ENCODE measurements at places on chromosomes 16 and 17.

- DNase-seq, result no peak
Measured at GRCh38 chr17:21542991-21543390, 149.3 kb upstream of the KCNJ18 start.

DNA sequence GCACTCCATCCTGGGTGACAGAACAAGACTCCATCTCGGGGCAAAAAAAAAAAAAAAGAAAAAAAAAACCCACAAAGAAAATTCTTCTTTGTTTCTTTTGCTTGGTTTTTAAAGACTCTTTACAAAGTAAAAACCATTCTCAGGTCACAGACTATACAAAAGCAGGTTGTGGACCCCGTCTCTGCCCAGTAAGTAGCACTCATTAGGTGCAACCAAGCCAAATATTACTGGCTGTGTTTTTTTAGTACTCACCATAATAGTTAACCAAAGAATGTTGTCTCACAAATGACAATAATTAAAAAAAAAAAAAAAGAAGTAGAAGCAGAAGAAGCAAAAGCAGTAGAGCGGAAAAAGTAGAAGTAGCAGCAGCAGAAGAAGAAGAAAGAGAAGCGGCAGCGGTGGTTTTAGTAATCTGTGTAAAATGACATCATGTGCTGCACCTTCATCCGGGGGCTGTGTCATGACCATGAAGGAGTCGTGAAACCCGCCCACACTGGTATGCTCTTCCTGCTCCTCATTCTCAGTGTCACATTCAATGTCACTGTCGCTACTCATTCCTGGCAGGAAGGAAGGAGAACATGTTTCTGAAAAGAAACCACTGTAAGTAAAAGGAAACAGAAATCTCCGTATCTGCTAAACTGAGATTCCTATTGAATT, 105.4 kb downstream of the TRIM37 start:
- peak; percentile 83 for DNase-seq

- no peak for DNase-seq
Measured at GRCh38 chr17:77145612-77146245, 5.0 kb downstream of the SEC14L1 start.

DNA sequence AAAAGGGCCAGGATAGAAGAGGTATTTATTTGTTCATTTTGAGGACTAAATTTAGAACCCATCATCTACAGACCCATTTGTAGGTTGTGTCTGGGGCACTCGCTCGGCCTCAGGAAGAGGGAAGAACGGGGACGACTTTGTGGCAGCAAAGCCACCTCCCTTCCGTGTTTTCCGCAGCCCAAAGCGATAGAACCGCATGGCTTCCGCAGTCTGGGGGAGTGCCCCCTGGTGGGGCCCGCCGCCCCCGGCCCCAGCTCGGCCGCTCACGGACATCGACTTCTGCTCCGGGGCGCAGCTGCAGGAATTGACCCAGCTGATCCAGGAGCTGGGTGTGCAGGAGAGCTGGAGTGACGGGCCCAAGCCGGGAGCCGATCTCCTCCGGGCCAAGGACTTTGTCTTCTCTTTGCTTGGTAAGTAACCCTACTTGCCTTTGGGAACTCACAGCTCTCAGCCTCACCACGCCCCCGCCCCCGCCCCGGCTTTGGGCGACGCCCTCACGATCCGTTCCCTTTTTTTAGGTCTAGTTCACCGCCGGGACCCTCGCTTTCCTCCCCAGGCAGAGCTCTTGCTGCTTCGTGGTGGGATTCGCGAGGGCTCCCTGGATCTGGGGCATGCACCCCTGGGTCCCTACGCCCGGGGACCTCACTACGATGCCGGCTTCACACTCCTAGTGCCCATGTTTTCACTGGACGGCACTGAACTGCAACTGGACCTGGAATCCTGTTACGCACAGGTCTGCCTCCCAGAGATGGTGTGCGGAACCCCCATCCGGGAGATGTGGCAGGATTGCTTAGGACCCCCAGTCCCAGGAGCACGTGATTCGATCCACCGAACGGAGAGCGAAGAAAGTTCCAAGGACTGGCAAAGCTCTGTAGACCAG, 681 bp downstream of the TMEM102 start:
- peak; percentile 47 for DNase-seq

- DNase-seq, result no peak
Measured at GRCh38 chr16:88057656-88058055, 106.4 kb downstream of the BANP start.

GRCh38 chr17:50911890-50912289, 45.7 kb upstream of the TOB1 start:
- DNase-seq, result no peak

GRCh38 chr17:336110-337021, 16.2 kb downstream of the RPH3AL start:
- DNase-seq, result no peak

DNA sequence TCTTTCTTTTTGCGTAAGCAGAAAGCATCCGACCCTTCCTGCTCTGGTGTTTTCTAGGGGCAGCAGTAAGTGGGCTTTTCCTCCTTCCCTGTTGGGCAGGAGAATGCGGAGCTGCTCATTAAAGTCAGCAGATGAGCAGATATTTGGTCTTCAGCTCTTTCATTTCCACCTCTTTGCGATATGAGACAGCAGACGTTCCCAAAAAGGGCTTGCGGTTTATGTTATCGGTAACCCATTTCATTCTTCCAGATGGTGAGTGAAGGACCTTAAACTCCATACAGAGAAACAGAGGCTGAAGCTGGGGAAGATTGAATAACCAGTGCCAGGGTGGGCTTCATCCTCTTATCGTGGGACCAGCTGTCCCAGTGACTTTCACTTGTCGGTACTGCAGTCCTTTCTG, 40.7 kb downstream of the KSR1 start:
- DNase-seq, result no peak

DNA sequence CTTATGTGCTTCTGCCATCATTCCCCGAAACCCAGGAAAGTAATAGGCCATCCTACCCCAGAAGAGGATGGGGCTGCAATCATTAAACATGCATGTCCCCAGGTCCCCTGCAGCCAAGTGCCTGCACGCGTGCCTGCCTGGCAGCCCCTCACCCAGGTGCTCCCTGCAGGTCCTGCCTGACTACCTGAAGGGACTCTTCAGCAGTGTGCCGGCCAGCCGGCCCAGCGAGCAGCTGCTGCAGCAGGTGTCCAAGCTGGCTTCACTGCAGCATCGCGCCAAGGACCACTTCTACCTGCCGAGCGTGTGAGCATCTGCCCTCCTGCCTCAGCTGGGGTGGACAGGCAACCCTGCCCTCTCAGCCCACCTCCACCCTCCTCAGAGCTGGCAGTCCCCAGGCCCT, 16.2 kb upstream of the ALKBH5 start:
- no peak for DNase-seq

- peak; percentile 57 for DNase-seq
Measured at GRCh38 chr17:43341715-43342588, 56.8 kb upstream of the ARL4D start.

DNA sequence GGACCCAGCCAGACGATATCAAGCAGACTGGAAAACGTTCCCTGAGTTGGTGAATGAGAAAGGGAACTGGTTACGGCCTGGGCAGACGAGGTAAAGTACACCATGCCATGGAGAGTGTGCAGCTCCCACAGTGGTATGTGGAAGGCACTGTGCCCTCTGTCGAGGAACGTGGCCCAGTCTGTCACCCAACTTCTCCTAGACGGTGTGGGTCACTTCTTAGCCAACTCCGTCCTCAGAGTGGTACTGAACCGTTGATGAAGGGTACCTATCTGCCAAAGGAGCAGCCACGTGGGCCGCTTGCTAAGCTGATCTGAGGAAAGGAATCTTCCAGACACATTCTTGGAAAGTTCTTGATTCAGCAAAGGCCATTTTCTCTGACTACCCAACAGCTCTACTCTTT, 56.0 kb upstream of the AXIN2 start:
- no peak for DNase-seq

DNA sequence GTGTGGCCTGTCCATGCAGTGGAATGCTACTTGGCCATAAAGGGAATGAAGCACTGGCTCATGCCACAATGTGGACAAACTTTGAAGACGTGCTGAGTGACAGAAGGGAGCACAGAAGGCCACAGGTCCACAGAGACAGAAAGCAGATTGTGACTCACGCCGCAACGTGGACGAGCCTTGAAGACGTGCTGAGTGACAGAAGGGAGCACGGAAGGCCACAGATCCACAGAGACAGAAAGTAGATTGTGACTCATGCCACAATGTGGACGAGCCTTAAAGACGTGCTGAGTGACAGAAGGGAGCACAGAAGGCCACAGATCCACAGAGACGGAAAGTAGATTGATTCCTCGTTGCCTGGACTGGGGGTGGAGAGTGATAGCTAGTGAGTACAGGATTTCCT, 19.2 kb downstream of the ZC3H18 start:
- DNase-seq, result no peak

DNA sequence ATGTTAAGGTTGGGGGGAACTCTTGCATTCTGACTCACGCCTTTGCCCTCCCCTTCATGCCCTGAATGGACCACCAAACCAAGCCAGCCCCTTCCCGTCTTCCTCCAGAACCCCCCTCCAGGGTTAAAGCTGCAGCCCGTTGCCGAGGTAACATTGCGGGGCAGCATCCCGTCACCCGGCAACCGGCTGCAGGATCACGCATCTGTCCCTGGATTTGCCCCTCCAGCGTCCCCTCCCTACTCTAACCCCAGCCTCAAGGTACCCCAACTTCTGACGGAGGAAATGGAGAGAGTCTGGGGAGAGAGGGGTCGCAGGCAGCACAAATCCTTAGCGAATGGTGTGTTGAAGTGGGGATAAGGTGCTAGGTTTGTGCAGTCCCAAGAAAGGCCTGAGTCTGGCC, 563 bp upstream of the NLGN2 start:
- DNase-seq, result no peak

DNA sequence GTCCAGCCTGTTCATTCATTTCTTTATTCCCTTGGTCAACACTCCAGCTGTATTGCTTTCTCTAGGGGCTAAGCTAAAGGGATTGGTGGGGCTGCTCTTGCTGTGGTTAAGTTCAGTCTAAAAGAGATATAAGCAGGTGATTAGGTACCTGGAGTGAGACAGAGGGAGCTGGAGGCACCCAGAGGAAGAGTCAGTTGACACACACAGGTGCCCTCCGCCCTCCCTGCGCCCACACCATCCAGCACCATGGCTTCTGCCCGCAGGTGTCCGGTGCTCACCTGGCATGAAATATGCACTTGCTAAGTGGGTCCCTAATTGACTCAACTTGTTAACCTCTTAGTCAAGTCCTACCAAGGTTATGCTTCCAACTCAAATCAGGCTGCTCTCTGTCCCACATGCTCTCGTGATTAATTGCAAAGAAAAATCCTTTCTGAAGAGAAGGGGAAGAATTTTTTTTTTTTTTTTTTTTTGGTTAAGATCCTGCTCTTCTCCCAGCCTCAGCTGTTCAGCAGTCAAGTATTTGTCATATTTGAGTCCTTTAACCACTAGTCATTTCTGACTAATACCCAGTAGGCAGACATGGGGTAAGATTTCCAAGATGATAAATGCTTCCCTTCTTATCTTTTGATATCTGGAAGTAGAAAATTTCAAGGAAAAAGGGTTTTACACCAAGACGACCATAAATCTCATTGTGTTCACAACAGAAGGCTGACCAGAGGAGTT, 199.8 kb upstream of the WSCD1 start:
- DNase-seq, result no peak

GRCh38 chr16:11080327-11080967, 136.1 kb downstream of the CLEC16A start:
- DNase-seq, result no peak

GRCh38 chr17:20010099-20010863, 1.1 kb downstream of the SPECC1 start:
- DNase-seq, result no peak

- DNase-seq, result no peak
Measured at GRCh38 chr17:80989586-80989913, 2.1 kb upstream of the CHMP6 start.

DNA sequence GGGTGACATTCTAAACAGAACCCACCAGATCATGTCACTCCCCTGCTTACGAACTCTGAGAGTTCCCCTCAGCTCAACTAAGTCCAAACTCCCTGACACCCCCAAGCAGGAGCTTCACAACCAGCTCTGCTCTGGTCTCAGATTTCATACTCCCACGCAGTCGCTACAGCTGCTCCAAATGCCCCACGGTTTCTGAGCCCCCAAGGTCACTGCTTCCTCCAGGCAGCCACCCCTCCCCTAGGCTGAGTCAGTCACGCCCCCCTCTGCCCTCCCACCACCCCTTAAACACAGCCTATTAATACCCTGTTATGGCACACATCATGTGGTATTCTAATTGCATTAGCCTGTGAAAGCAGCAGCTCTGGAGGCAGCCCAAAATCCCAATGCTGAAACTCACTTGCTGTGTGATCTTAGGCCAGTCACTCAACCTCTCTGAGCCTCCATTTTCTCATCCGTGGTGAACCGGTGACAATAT, 51.5 kb downstream of the GSG1L start:
- DNase-seq, result no peak

- DNase-seq, result no peak
Measured at GRCh38 chr17:8244768-8245167, 3.1 kb downstream of the CTC1 start.

GRCh38 chr17:44362949-44363612, 572 bp downstream of the FAM171A2 start:
- DNase-seq, result no peak

DNA sequence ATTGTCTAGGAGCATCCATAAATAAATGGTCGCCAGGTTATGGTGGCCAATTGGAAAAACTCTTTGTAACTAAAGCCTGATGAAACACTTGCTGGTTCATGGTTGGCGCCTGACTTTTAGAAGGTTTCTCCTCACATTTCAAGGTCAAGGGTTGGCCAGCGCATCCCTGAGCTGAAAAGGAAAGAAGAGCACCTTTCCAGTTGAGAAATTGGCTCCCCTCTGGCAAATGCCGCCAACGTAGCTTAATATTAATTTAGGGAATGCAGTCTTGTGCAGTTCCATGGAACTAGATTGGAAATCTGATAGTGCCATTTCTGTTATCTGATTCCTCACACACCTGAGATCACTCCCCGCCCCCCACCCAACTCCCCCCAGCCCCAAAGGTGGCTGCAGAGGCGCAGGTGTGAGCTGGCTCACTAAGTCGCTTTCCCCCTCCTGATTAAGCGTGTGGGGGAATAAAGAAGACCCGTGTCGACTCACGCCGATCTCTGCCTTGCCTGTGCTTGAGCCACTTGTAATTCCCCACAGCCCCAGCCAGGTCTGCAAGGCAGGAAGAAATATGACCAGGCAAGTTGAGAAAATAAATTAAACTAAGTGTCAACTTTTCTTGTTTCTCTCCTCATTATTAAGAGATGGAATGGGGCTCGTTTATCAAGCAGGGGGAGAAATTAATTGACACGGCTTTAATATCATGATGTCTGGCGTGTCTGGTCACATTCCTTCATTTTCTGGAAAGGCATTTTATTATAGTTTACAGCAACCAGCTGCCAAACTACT, 157.7 kb downstream of the CCDC182 start:
- DNase-seq, result no peak

GRCh38 chr16:88725609-88726407, 19.5 kb downstream of the CTU2 start:
- no peak for DNase-seq

GRCh38 chr17:45234641-45235415, 13.1 kb downstream of the FMNL1 start:
- peak; percentile 44 for DNase-seq
